ENCODE measurements at places on chromosomes 5 and 9. TPM values are rescaled to one million over a fixed set of nuclear protein-coding genes. Genes with fewer than 3 reads are reported as not detected.

DNA sequence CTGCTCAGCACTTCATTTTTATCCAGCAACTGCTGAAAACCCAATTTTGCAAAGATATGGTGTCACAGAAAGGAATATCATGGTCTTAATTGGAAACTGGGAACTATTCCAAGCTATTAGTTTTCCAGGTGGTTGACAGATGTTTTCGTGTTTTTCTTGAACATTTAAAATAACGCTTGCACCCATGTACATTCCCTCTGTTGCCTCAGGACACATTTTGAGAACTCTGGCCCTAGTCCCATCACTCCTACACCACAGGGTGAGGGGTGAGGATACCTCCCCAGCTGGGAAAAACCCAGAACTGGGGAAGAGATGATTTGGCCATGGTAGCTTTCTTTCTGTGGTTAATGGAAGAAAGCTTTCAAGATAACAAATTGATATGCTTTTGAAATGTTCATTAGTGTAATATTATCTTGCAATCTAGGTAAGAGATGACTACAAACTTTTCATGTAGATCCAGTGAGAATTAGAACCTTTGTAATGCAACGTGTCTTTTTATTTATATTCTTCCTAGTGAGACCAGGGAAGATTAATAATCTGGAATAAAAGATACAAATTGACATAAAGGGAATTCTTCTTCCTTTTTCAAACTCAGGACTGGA, 627.0 kb downstream of the RAB3C start:
- H3K4me3 ChIP-seq = no peak overlapping the region
- H3K36me3 ChIP-seq = no peaks in the 10 kb centered on the region
- no peak for DNase-seq
- H3K27ac ChIP-seq = no peak overlapping the region
- peaks cover 6% of the 10 kb centered on the region for H3K27me3 ChIP-seq

- H3K27me3 ChIP-seq = no peaks in the 10 kb centered on the region
- no peak for DNase-seq
- no peaks in the 10 kb centered on the region for H3K4me1 ChIP-seq
- H3K27ac ChIP-seq = no peak overlapping the region
- H3K4me3 ChIP-seq = no peak overlapping the region
Observed at GRCh38 chr5:18403941-18404438, 769.7 kb downstream of the TAF11L14 start.

GRCh38 chr9:109020113-109020512, 6.8 kb upstream of the CTNNAL1 start:
- no peaks in the 10 kb centered on the region for H3K27me3 ChIP-seq
- no peak for DNase-seq
- peaks cover 21% of the 10 kb centered on the region for H3K4me1 ChIP-seq
- H3K27ac ChIP-seq = no peak overlapping the region
- no peak overlapping the region for H3K4me3 ChIP-seq

DNA sequence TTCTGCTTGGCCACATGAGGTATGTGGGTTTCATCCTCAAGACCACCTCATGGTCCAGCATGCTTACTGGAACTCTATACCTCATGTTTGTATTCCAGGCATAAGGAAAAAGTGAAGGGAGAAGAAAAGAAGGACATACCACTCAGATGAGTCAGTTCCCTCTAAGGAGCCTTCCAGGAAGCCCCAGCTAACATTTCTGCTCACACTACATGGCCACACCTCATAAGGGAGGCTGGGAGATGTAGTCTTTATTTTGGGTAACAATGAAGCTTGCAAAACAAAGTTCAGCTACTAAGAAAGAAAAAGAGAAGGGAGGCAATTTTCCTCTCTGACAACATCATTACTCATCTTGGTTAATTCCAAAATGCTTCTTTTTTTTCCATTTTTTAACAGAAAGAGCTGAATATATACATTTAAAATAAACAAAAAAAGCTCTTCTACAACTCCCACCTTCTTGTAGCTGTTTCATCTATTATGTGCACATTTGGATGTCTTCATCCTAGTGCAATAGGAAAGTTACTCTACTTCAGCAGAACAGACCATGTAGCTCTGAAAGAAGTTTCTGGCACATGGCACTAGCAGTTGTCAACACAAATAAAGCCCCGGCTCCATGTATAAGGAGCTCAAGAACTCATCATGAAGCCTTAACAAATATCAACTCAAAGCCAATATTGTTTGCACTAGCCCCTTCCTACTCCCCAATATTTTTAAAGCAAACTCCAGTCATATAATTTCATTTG, 123.6 kb upstream of the CCDC112 start:
- DNase-seq = peak; percentile 93
- H3K4me3 ChIP-seq = peak overlapping the region; percentile 52
- peaks cover 63% of the 10 kb centered on the region for H3K4me1 ChIP-seq
- H3K36me3 ChIP-seq = no peaks in the 10 kb centered on the region
- H3K27ac ChIP-seq = peak overlapping the region; percentile 81

DNA sequence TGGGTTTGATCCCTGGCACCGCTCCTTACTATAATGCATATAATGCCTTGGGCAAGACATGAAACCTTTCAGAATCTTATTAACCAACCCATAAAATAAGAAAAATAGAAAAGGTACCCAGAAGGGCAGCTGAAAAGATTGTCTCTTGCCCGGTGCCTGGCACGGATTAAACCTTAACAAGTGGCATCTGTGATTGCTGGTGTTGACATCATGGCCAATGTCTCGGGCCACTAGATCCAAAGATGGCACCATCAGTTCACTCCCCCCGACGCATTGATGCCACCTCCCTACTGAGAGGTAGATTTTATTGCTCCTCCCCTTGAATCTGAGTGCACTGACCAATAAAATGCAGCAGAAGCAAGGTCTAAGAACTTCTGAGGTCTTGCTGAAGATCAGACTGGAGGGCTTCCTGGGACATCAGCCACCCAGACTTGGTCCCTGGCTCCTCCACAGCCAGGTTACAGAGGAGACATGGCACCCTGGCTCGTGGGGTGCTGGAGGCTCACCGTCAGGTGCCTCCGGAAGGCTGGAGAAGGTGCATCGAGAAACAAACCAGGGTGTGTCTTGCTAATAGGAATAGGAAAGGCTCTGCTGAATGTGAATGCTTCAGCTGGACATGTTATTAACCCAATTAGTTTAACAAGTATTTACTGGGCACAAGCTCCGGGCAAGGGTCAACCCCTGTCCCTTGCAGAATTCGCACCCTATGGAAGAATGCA, 80.0 kb upstream of the COL5A1 start:
- no peak overlapping the region for H3K27ac ChIP-seq
- H3K36me3 ChIP-seq = 0 out of 2 replicates have a peak, but pooled peaks cover 6% of the 10 kb centered on the region
- peaks cover 9% of the 10 kb centered on the region for H3K27me3 ChIP-seq
- no peak overlapping the region for H3K4me3 ChIP-seq

GRCh38 chr5:142978726-142979125, 208.5 kb downstream of the ARHGAP26 start:
- no peak for DNase-seq
- peaks cover 79% of the 10 kb centered on the region for H3K4me1 ChIP-seq
- H3K27ac ChIP-seq = no peak overlapping the region
- no peaks in the 10 kb centered on the region for H3K36me3 ChIP-seq
- no peak overlapping the region for H3K4me3 ChIP-seq
- no peaks in the 10 kb centered on the region for H3K27me3 ChIP-seq

DNA sequence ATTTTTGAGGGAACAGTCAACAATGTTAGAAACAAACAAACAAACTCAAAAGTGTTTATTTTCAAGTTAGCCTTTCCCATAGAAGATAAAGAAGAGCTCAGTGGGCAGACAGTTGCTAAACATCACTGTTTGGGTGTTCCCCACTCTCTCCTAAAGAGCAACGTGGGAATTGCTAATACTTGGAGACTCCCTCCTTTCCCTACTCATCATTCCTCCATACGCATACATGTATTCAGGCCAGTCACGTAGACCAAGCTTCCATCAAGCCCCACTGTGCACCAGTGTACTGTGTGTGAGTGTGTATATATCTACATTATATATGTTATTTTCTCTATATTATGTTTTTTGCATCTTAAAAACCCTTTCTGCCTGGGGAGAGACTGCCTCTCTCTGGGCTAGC, 115.0 kb upstream of the EGFLAM start:
- peaks cover 14% of the 10 kb centered on the region for H3K27me3 ChIP-seq
- no peaks in the 10 kb centered on the region for H3K4me1 ChIP-seq
- H3K27ac ChIP-seq = no peak overlapping the region

WWC1 gene
- total RNA-seq = 7.4 TPM

ATP10B gene
- not detected for total RNA-seq

NR6A1 gene
- total RNA-seq = 0.12 TPM

SLC45A2 gene
- not detected for total RNA-seq

PTGER4 gene
- total RNA-seq = 1.4 TPM

ENTPD8 gene
- total RNA-seq = not detected

Measured in HFFc6 (cell line).